Right renal pelvis (tissue), 4 donors: ENCODE measurements at places on chromosomes 6 and 20. TPM values are rescaled to one million over a fixed set of nuclear protein-coding genes. Genes with fewer than 3 reads are reported as not detected.
A peak's percentile ranks its signal among the peaks of the same experiment; 100 is the strongest.

SLC35D3 gene
- polyA plus RNA-seq: 0.20 TPM

DNA sequence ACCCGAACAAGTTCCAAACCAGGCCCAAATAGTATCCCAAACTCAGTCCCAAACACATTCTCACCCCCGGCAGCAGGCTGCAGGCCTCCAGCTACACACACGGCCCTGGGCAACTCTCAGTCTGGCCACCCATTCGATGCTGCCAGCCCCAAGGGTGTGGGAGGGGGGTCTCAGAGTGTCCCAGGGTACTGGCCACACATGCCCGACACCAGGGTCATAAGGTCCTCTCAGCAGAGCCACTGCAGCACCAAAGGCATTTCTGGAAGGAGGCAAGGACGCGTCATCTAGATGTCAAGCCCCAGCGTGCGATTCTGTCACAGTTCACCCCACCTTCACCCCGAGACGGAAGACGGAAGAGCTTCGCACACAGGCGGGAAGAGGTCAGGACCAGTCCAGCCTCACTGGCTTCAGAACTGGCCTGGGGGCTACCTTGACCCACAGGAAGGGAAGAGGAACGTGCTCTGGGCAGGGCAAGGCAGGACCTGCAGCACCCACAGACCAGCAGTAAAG lies 9.5 kb downstream of the MYL9 start:
- DNase-seq: no peak

- DNase-seq: no peak
Observed at GRCh38 chr6:111573892-111574797, 31.5 kb downstream of the TRAF3IP2 start.

DNA sequence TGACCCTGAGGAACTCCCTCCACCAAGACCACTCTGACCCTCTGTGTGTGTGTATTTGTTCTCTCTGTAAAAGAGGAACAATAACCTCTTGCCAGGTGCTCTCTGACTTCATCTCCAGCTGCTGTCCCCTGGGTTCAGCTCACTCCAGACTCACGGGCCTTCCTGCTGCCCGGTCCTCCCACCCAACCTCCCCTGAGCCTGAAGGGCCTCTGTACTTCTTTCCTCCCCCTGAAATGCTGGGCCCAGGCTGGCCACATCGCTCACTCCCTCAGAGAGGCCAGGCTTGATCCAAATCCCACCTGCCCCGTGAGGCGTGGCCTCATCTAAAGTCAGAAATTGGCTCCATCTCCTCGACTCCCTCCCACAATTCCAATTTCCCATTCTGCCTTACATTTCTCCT lies 202.4 kb downstream of the PRKN start:
- DNase-seq: no peak

RAB44 gene
- polyA plus RNA-seq: 0.06 TPM

- no peak for DNase-seq
Observed at GRCh38 chr20:51880188-51880587, 77.9 kb upstream of the SALL4 start.

- no peak for DNase-seq
Observed at GRCh38 chr20:7758406-7758805, 181.9 kb downstream of the HAO1 start.

- no peak for DNase-seq
Observed at GRCh38 chr6:143689852-143690251, 12.1 kb downstream of the PHACTR2 start.

GRCh38 chr6:90146921-90147649 lies 149.6 kb downstream of the BACH2 start:
- DNase-seq: no peak

SEMG1 gene
- polyA plus RNA-seq: not detected

- no peak for DNase-seq
Observed at GRCh38 chr20:13996265-13996664, 949 bp downstream of the MACROD2 start.

GJA10 gene
- not detected for polyA plus RNA-seq

GRCh38 chr6:75430631-75431325 lies 62.8 kb downstream of the FILIP1 start:
- peak; percentile 14 for DNase-seq

BHLHE23 gene
- not detected for polyA plus RNA-seq

ZBTB46 gene
- 16.7 TPM for polyA plus RNA-seq

- DNase-seq: no peak
Observed at GRCh38 chr6:16179970-16180431, 51.1 kb downstream of the MYLIP start.

GRCh38 chr20:24835195-24835594 lies 113.9 kb upstream of the CST7 start:
- no peak for DNase-seq

- no peak for DNase-seq
Observed at GRCh38 chr6:149938571-149939355, 3.1 kb upstream of the ULBP2 start.

- no peak for DNase-seq
Observed at GRCh38 chr6:108518714-108519576, 41.8 kb upstream of the FOXO3 start.

CFAP206 gene
- 4.8 TPM for polyA plus RNA-seq

WFDC10B gene
- not detected for polyA plus RNA-seq

PROCR gene
- 9.1 TPM for polyA plus RNA-seq

PKHD1 gene
- 24.9 TPM for polyA plus RNA-seq

GRCh38 chr6:125301435-125302391 lies at the start of gene HDDC2:
TSS of gene HDDC2 (minus strand) at chr6:125301967. CDS start at chr6:125301932, 35 bp downstream.
- peak; percentile 50 for DNase-seq

DNA sequence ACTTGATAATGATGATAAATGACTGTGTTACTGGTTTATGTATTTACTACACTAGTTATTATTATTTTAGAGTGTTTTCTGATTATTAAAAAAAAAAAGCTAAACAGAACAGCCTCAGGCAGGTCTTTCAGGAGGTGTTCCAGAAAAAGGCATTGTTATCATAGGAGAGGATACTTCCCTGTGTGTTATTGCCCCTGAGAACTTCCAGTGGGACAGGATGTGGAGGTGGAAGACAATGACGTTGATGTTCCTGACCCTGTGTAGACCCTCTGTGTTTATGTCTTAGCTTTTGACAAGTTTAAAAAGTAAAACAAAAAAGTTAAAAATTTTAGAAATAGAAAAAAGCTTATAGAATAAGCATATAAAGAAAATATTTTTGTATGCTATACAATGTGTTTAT lies 49.1 kb downstream of the NCOA7 start:
- DNase-seq: no peak

- no peak for DNase-seq
Observed at GRCh38 chr20:58713801-58714339, 21.3 kb downstream of the NPEPL1 start.

- no peak for DNase-seq
Observed at GRCh38 chr20:45883100-45883469, 2.1 kb downstream of the ZSWIM1 start.

DNA sequence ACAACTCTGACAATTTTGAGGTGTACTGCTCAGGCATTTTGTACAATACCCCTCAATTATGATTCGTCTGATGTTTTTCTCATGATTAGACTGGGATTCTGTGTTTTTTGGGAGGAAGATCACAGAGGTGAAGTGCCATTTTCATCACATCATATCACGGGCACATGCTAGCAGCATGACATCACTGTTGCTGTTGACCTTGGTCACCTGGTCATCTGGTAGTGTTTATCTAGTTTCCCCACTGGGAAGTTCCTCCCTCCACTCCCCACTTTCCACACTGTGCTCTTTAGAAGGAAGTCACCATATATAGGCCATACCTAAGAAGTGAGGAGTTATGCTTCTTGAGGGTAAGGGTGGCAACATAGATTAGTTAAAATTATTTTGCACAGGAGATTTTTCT lies 20.8 kb downstream of the GCM2 start:
- DNase-seq: no peak

DNA sequence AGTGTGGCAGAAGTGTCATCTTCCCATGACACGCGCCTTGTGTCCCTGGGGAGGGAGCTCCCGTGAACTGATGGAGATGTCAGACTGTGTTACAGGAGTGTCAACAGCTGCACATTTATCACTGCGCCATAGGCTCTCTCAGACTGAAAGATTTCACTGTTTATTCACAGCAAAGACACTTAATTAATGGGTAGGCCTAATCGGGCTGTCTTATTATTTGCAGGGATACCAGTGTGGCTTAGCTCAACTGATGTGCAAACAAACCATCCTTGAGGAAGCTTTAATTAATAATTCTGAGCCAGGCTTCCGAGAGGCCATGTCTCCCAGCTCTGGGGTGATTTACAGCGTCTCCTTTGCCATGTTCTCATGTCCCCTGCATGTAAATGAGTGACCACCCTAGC lies 771.0 kb downstream of the QKI start:
- no peak for DNase-seq
